Smooth muscle cell of the coronary artery (primary cell): ENCODE measurements at places on chromosomes 2 and 18. TPM values are rescaled to one million over a fixed set of nuclear protein-coding genes. Genes with fewer than 3 reads are reported as not detected.

The SLC35F6 gene
- 21.4 and 30.4 TPM in 2 replicates for total RNA-seq

The TYW5 gene
- total RNA-seq, result 3.7 and 5.0 TPM in 2 replicates

The REG1B gene
- total RNA-seq, result not detected in 2 replicates

The LIMS4 gene
- total RNA-seq, result 1.4 and 11.9 TPM in 2 replicates

The FZD7 gene
- total RNA-seq, result 8.0 and 10.4 TPM in 2 replicates

The SERPINB11 gene
- total RNA-seq, result 0.12 TPM in 1 of 2 replicates, not detected in the other

The SPP2 gene
- total RNA-seq, result not detected in 2 replicates

The CROCC2 gene
- total RNA-seq, result 0.12 TPM in 1 of 2 replicates, not detected in the other

The SLC20A1 gene
- total RNA-seq, result 27.4 and 82.2 TPM in 2 replicates

The TMEM182 gene
- total RNA-seq, result 0.94 and 1.9 TPM in 2 replicates

The CENPO gene
- 2.0 and 8.7 TPM in 2 replicates for total RNA-seq

The CCT7 gene
- 294 and 401 TPM in 2 replicates for total RNA-seq
